ENCODE measurements at places on chromosomes 12 and 14. TPM values are rescaled to one million over a fixed set of nuclear protein-coding genes. Genes with fewer than 3 reads are reported as not detected.

GRCh38 chr14:59207506-59207933 lies 19.1 kb downstream of the DAAM1 start:
- H3K27me3 ChIP-seq = no peaks in the 10 kb centered on the region
- H3K4me3 ChIP-seq = no peak overlapping the region
- no peaks in the 10 kb centered on the region for H3K36me3 ChIP-seq
- H3K27ac ChIP-seq = no peak overlapping the region
- H3K4me1 ChIP-seq = no peaks in the 10 kb centered on the region
- no peak for DNase-seq

DNA sequence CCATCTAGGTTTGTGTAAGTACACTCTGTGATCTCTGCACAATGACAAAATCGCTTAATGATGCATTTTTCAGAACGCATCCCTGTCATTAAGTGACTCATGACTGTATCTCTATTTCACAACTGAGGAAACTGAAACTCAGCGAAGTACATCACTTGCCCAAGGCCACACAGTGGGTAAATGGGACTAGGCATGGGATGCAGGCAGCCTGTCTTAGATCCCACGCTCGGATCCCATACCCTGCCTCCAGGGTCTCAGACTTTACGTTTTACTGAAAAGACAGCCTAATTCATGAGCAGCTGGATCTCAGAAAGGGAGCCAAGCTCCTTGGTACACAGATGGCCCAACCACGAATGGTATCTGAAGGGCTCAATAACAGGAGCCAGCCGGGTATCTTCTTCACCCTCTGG lies 2.4 kb upstream of the MLEC start:
- peaks cover 5% of the 10 kb centered on the region for H3K4me1 ChIP-seq
- H3K27ac ChIP-seq = peak overlapping the region; percentile 30
- no peaks in the 10 kb centered on the region for H3K36me3 ChIP-seq

- H3K27me3 ChIP-seq = peaks cover 4% of the 10 kb centered on the region
- no peak for DNase-seq
- H3K4me3 ChIP-seq = no peak overlapping the region
- H3K27ac ChIP-seq = no peak overlapping the region
- H3K36me3 ChIP-seq = no peaks in the 10 kb centered on the region
Observed at GRCh38 chr12:129614221-129614885, 289.5 kb downstream of the TMEM132D start.

GRCh38 chr12:47750229-47750798 lies 8.4 kb downstream of the RAPGEF3 start:
- no peak overlapping the region for H3K27ac ChIP-seq
- DNase-seq = no peak
- H3K4me1 ChIP-seq = peaks cover 16% of the 10 kb centered on the region

DNA sequence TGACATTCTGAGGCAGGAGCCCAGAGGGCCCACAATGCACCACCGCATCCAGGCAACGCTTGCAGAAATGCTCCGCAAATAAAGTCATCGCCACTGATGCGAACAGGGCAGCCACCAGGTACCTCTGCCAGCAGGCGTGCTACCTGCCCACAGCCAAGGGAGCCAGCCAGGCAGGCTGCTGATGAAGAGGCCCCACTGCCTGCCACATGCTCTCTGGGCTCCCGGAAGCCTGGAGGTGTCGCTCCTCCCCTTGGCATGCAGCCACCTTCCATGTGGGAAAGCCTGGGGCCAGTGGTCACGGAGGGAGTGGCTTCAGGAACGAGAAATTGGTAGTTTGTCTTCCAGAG lies 14.7 kb downstream of the GPR132 start:
- no peaks in the 10 kb centered on the region for H3K27me3 ChIP-seq
- H3K4me3 ChIP-seq = no peak overlapping the region
- H3K36me3 ChIP-seq = no peaks in the 10 kb centered on the region

GRCh38 chr14:49194067-49194466 lies 392.1 kb downstream of the RPS29 start:
- no peaks in the 10 kb centered on the region for H3K27me3 ChIP-seq
- H3K36me3 ChIP-seq = no peaks in the 10 kb centered on the region
- no peak for DNase-seq
- H3K27ac ChIP-seq = no peak overlapping the region

DNA sequence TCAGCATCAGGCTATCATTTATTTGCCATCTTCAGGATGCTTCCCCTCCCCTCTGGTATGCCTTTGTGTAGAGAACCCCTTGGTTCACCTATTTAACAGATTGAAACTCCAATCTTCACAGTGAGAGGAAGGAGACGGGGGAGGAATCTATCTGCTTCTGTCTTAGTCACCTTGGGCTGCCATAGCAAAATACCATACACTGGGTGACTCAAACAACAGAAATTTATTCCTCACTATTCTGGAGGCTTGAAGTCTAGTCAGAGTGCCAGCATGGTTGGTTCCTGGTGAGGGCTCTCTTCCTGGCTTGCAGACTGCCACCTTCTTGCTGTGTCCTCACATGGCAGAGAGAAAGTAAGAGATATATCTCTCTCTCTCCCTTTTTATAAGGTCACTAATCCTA lies 13.5 kb upstream of the EML1 start:
- H3K4me1 ChIP-seq = no peaks in the 10 kb centered on the region
- no peak overlapping the region for H3K4me3 ChIP-seq
- no peaks in the 10 kb centered on the region for H3K36me3 ChIP-seq
- DNase-seq = no peak
- H3K27me3 ChIP-seq = no peaks in the 10 kb centered on the region

DNA sequence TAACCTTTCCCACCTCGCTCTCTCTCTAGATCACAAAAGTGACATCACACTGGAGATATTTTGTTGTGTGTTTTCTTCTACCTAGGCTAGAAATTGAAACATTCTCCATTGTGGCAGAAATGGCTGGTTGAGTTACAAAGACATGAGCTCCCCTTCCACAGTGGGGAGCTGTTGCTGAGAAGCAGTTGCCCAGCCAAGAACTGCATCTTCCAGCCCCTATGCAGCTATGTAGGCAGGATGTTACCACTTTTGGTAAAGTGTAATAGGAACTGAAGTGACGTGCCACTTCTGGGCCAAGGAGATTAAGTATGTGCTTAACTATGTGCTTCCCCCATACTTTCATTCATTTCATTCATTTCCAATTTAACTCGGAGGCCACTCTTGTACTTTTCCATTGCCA lies 138.7 kb upstream of the E2F7 start:
- no peaks in the 10 kb centered on the region for H3K27me3 ChIP-seq
- no peaks in the 10 kb centered on the region for H3K4me1 ChIP-seq
- H3K36me3 ChIP-seq = no peaks in the 10 kb centered on the region
- no peak overlapping the region for H3K27ac ChIP-seq

- H3K27me3 ChIP-seq = no peaks in the 10 kb centered on the region
- no peak for DNase-seq
- no peak overlapping the region for H3K27ac ChIP-seq
Observed at GRCh38 chr14:64935508-64935907, 7.0 kb downstream of the GPX2 start.

DNA sequence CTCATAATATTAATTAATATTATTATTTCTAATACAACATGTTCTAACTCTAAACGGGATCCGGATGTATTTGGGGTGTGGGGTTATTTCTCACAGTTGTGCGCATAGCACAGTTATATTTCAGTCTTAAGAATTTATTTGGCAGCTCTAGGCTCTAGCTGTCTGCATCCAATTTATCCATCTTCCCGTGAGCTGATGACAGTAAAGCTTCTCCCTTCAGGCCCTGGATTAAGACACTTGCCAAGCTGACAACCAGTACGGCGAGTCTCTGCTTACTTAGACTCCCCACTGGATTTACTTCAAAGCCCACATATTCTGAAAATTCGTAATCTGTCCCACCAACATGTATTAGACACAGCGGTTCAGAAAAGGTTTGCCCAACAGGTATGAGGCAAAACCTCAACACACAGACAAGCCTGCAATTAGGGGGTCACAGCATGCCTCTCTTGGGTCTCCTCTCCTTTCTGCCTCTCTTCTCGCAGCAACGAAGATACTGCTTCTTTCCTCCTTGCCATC lies 232.9 kb upstream of the TMTC1 start:
- H3K27ac ChIP-seq = no peak overlapping the region
- no peak for DNase-seq
- no peak overlapping the region for H3K4me3 ChIP-seq
- H3K4me1 ChIP-seq = no peaks in the 10 kb centered on the region
- H3K27me3 ChIP-seq = no peaks in the 10 kb centered on the region
- H3K36me3 ChIP-seq = no peaks in the 10 kb centered on the region

DNA sequence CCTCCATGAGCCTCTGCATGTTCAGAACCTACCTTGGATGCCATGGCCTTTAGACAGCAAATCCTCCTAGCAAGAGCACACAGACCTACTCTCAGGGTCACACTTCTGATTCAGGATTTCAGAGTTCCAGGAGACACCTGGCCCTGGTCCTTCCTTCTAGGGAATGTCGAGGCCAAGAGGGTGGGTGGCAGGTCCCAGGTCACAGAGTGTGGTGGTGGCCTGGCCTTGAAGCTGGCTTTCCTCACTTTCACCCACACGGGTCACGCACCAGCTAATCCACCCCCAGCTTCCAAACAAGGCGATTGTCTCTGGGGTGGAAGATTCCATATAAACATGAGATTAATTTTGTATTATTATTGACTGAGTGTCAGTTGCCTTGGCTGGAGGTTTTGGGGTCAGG lies 328.3 kb upstream of the RTL1 start:
- H3K27ac ChIP-seq = no peak overlapping the region
- H3K27me3 ChIP-seq = peaks cover 5% of the 10 kb centered on the region
- DNase-seq = no peak
- no peaks in the 10 kb centered on the region for H3K36me3 ChIP-seq
- H3K4me1 ChIP-seq = no peaks in the 10 kb centered on the region

- no peaks in the 10 kb centered on the region for H3K4me1 ChIP-seq
- DNase-seq = no peak
- H3K27ac ChIP-seq = peak overlapping the region; percentile 30
- no peaks in the 10 kb centered on the region for H3K27me3 ChIP-seq
Observed at GRCh38 chr14:34051966-34052657, 101.2 kb upstream of the EGLN3 start.

GRCh38 chr12:94707892-94708291 lies 57.5 kb upstream of the TMCC3 start:
- no peaks in the 10 kb centered on the region for H3K36me3 ChIP-seq
- no peak for DNase-seq
- H3K27me3 ChIP-seq = no peaks in the 10 kb centered on the region
- H3K27ac ChIP-seq = no peak overlapping the region

DNA sequence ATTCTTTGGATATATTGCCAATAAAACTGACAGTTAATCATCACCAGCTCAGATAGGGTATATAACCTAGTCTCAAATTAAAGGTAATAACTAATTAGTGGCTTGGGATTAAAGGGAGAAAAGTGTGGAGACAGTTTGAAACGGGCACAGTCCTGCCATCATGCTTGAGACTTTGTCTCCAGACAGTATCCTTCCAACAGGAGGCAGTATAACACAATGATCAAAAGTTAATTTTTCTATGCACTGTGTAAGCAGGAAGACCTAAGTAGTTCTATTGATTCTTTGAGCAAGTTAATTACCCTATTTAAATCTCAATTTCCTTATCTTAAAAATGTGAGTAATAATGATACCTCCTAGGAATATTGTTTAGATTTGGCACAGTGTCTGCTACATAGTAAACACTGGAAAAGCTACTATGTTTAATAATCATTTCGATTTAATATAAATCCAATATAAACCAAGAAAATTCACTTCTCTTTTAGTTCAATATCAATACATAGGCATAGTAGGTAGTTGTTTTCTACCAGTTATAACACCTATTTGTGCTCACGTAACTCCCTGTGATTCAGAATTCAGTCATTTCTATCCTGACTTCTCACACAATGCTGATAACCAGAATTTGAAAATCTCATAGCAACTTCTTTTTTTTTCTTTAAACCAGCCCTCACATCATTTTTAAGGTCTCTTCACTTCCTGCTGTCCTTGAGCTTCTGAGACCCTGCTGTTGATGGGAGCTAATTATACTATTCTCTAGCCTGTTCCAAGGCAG lies 53.7 kb downstream of the GALNT4 start:
- H3K4me1 ChIP-seq = no peaks in the 10 kb centered on the region
- no peaks in the 10 kb centered on the region for H3K36me3 ChIP-seq
- no peak for DNase-seq
- H3K4me3 ChIP-seq = no peak overlapping the region
- no peaks in the 10 kb centered on the region for H3K27me3 ChIP-seq

GRCh38 chr14:59268011-59268410 lies 79.5 kb downstream of the DAAM1 start:
- H3K36me3 ChIP-seq = no peaks in the 10 kb centered on the region
- H3K4me1 ChIP-seq = no peaks in the 10 kb centered on the region
- no peak overlapping the region for H3K27ac ChIP-seq
- H3K27me3 ChIP-seq = no peaks in the 10 kb centered on the region

- no peaks in the 10 kb centered on the region for H3K4me1 ChIP-seq
- peak overlapping the region; percentile 0 for H3K27ac ChIP-seq
- H3K27me3 ChIP-seq = no peaks in the 10 kb centered on the region
- H3K36me3 ChIP-seq = no peaks in the 10 kb centered on the region
Observed at GRCh38 chr14:30708157-30708556, 86.0 kb downstream of the SCFD1 start.

DNA sequence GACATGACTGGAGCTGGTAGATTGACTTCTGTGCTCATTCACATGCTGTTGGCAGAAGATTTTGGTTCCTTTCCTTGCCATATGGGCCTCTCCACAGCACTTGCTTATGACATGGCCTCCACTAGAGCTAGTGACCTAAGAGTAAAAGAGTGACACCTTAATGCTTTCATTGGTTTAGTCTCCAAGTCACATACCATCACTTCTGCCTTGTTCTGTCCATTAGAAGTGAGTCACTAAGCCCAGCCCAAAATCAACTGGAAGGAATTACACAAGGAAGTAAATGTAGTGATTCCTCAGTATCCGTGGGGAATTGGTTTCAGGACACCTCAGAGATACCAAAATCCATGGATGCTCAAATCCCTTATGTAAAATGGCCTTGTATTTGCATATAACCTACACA lies 81.3 kb downstream of the PPHLN1 start:
- no peak overlapping the region for H3K4me3 ChIP-seq
- DNase-seq = no peak
- H3K36me3 ChIP-seq = peaks cover 8% of the 10 kb centered on the region
- no peaks in the 10 kb centered on the region for H3K4me1 ChIP-seq
- no peak overlapping the region for H3K27ac ChIP-seq

GRCh38 chr14:67522270-67522669 lies 10.8 kb upstream of the PLEKHH1 start:
- no peaks in the 10 kb centered on the region for H3K4me1 ChIP-seq
- H3K27ac ChIP-seq = no peak overlapping the region
- no peaks in the 10 kb centered on the region for H3K27me3 ChIP-seq
- DNase-seq = no peak
- no peaks in the 10 kb centered on the region for H3K36me3 ChIP-seq

- H3K27ac ChIP-seq = no peak overlapping the region
- H3K4me1 ChIP-seq = no peaks in the 10 kb centered on the region
- no peaks in the 10 kb centered on the region for H3K27me3 ChIP-seq
- DNase-seq = no peak
- H3K4me3 ChIP-seq = no peak overlapping the region
Observed at GRCh38 chr12:20426957-20427356, 58.6 kb downstream of the PDE3A start.

GRCh38 chr14:56358851-56359614 lies 220.6 kb upstream of the TMEM260 start:
- DNase-seq = no peak
- H3K4me1 ChIP-seq = no peaks in the 10 kb centered on the region
- no peak overlapping the region for H3K4me3 ChIP-seq
- H3K36me3 ChIP-seq = no peaks in the 10 kb centered on the region
- H3K27ac ChIP-seq = no peak overlapping the region

GRCh38 chr14:96094211-96094610 lies 55.0 kb downstream of the C14orf132 start:
- H3K27ac ChIP-seq = no peak overlapping the region
- H3K4me3 ChIP-seq = no peak overlapping the region
- no peaks in the 10 kb centered on the region for H3K4me1 ChIP-seq
- H3K36me3 ChIP-seq = no peaks in the 10 kb centered on the region

The LGALS3 gene
- total RNA-seq = 293 TPM

The ZNF10 gene
- total RNA-seq = 13.4 TPM

The GALNT9 gene
- total RNA-seq = not detected

The CLEC9A gene
- not detected for total RNA-seq

The DDN gene
- 0.16 TPM for total RNA-seq

The SUDS3 gene
- total RNA-seq = 38.9 TPM

The MOK gene
- 23.9 TPM for total RNA-seq

Measured in breast epithelium (tissue), 4 donors.